ENCODE measurements at places on chromosomes 12 and 14. TPM values are rescaled to one million over a fixed set of nuclear protein-coding genes. Genes with fewer than 3 reads are reported as not detected.

The ZBTB42 gene
- total RNA-seq: 2.8 TPM

The KLRK1 gene
- not detected for total RNA-seq

DNA sequence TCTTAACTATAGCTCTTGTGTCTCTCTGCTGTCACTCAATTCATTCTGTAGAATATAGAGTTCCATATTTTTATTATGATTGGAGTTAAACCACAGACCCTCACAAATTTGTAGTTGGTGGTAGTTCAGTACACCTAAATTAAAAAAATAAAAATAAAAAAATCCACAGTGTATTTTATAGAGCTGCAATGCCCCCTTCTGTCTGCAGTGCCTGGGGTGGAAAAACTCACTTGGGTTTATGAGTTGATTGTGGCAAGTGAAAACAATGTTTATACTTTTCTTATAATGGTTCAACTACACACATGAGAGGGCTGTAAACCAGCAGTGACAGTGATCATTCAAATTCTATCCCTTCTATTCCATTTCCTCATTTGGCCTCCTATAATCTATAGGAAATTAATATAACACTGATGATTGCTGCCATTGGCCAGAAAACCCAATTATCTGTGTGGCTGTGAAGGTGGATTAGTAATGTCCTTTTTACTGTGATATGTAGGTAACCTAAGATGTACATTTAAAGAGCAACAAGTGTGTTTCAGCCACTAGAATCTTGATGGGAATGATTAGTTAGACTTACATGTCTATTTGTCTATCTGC lies 166.9 kb upstream of the LRIG3 start:
- no peaks in the 10 kb centered on the region for H3K27me3 ChIP-seq
- H3K4me3 ChIP-seq: no peak overlapping the region
- no peak overlapping the region for H3K27ac ChIP-seq
- peaks cover 20% of the 10 kb centered on the region for H3K4me1 ChIP-seq
- no peaks in the 10 kb centered on the region for H3K36me3 ChIP-seq

DNA sequence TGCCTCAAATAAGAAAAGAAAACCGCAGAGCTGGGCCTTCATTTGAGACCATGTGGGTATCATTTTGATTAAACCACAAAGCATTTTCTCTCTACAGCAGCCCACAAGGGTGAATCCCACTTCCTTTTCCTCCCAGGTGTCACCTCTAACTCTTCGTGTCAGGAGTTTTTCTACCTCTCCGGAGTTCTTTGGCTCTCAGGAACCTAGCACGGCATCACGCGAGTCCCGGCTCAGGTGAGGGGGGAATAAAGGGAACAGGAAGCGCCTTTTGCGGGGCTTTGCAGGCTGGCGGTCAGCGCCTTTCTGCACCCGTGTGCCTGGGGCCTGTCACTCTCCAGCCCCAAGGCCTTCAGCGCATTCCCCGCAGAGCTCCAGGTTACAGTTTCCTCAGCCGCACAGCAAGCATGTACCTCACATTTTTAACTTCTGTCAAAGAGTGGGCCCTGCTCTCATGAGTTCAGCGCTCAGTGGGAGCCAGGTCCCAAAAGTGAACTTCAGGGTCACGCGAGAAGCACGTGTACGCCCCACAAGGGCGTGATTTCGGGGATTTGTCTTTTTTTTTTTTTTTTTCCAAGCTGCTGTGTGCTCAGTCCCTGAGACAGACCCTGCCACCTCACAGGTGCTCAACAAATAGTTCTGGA lies 740 bp upstream of the PRPF40B start:
- H3K27ac ChIP-seq: peak overlapping the region; percentile 34
- H3K36me3 ChIP-seq: no peaks in the 10 kb centered on the region
- peaks cover 3% of the 10 kb centered on the region for H3K27me3 ChIP-seq
- DNase-seq: no peak
- peaks cover 13% of the 10 kb centered on the region for H3K4me1 ChIP-seq
- peak overlapping the region; percentile 67 for H3K4me3 ChIP-seq

DNA sequence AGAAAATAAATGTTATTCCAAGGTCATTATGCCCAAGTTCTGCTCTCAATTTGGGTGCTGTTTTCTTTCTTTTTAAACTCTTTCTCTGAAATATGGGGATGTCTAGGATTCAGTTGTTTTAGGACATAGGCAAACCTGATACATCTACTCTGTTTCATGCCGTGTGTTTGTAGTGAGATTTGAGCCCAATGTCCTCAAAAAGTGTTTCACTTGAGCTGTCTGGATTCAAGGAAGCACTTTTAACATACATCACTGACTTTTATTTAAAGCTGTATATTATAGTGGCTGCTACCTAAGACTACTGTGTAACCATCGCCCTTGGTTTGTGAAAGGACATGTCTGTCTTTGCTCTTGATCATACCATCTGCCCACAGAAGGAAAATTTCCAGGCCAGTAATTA lies 709.3 kb upstream of the STXBP6 start:
- no peaks in the 10 kb centered on the region for H3K36me3 ChIP-seq
- no peak for DNase-seq
- no peak overlapping the region for H3K4me3 ChIP-seq
- H3K27ac ChIP-seq: no peak overlapping the region

The KRT78 gene
- total RNA-seq: not detected

- no peaks in the 10 kb centered on the region for H3K36me3 ChIP-seq
- no peak overlapping the region for H3K27ac ChIP-seq
- no peaks in the 10 kb centered on the region for H3K4me1 ChIP-seq
- DNase-seq: no peak
- H3K4me3 ChIP-seq: no peak overlapping the region
These were observed 326.4 kb upstream of the SFSWAP start for GRCh38 chr12:131384544-131384855.

Data from fibroblast of lung (primary cell).